Immature natural killer cell (primary cell): ENCODE measurements at places on chromosomes 5 and 9.

DNA sequence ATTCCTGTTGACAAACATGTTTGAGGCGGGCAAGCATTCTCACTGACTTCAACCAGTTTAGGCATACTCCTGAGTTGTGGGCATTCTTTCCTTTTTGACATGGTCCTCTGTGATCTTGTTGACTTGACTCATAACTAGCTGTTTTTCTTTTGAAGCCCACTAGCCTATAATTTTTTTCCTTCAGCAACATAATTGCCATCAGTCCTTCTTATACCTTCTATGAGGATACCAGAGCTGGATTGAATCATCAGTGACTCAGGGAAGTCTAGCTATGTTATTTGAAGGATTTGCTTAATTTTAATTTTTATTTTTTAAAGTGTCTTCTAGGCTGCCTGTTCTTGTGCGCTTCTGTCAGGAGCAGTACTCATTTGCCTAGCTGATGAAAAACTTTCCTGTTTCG is 259.5 kb downstream of the NR3C1 start:
- DNase-seq = no peak

- no peak for DNase-seq
These were observed 437.8 kb downstream of the PLK2 start for GRCh38 chr5:58022055-58022454.

GRCh38 chr5:123610665-123611405 is 98.9 kb downstream of the CSNK1G3 start:
- peak; percentile 57 for DNase-seq

GRCh38 chr5:95664204-95664786 is 17.7 kb downstream of the RFESD start:
- peak; percentile 39 for DNase-seq

DNA sequence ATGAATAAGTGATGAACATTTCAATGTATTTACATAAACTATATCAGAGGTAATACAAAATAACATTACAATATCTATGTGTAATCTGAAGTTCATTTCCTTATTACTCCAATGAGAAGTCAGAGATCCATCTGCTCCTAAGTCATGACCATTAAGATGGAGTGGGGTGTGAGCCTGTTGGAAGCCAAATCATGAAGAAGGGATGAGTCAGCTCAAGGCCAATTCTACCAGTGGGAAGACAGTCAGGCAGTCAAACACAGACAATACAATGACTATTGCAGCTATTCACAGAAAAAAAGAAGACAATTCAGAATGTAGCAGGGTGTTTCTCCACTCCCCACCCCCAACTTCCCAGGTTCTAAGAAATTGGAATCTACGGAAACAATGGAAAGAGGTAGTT is 155.0 kb downstream of the NFIB start:
- DNase-seq = no peak

GRCh38 chr9:77543131-77543822 is 104.8 kb downstream of the GNA14 start:
- DNase-seq = no peak

- peak; percentile 36 for DNase-seq
These were observed 19.6 kb downstream of the TCOF1 start for GRCh38 chr5:150376799-150377771.

DNA sequence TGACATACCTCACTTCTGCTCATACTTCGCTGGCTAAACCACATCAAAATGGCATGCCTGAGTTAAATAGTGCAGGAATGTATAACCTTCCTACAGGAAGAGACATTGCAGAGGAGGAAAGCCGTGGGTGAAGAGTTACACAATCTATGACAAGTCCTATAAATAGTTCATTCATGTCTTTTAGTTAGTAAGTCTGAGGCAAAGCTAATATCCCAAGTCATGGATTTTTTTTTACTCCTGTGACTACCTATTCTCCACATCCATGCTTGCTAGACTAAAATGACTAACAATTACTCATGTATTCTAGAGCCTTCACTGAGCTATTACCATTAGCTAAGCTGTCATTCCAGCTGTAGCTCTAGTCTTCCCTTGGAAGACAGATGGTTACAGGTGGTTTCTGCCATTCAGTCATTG is 391.3 kb downstream of the NR2F1-AS1 start:
- no peak for DNase-seq

DNA sequence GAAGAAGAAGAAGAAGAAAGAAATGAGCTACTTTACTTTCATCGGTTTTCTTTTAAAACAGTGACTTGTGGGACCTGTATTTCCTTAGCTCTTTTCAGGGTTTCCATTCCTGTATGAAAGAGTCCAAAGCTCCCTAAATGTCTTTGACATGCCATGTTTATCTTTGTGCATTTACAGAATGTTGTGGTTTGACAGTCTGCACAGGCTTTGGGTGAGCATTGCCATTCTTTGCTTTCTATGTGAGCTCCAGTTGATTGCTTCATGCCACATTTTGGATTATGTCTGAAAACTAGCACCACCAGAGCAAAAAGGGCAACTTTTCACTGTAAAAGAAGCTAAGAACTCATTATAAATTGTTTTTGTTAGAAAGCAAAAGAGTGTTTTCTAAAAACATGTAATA is 733.4 kb downstream of the TLE4 start:
- no peak for DNase-seq

DNA sequence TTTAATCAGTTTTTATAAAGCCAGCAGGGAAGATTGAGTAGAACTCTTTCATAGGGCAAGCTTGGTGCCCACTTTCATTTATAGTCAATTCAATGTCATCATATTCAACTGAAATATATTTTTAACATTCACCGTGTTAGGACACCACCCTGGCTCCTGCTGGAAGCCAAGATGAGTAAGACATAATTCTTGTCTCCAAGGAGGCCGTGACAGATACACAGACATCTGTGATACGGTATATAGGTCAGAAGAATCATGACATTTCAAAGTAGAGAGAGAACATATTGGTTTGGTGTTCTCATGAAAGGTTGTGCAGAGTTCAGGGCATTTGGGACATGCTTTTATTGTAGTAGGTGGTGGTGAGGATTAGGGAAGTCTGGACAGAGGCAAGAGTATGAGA is 120.1 kb downstream of the CMYA5 start:
- no peak for DNase-seq

DNA sequence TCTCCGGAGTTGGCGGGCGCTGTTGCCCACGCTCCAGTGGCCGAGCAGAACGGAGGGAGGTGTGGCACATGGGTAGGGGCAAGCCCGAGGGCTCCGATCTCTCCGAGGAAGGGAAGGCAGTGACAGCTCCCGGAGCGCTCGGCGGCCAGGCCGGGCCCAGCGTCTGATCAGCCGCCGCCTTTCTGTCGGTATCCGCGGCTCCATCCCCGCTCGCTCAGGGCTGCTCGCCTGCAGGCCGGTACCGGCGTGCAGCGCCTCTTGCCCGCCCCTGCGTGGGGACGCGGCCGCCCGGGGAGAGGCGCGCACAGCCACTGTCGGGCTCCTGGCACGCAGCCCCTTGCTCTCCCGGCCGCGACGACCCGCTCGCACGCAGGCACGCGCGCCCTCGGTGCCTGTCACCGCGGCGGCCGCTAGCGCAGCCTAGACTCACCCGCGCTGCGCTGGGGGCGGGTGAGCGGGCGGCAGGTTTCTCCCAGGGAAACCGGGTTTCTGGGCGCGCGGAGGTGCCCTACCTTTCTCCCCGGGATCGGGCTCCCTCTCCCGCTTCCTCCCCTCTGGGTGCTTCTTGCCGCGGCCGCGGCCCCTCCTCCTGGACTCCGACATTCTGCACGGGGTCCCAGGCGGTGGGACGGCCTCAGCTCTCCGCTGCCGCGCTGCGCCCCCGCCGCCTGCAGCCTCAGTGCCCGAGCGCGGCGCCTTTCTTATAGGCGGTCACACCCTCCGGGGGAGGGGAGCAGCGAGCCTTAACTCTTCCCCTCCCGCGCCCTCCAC is 108.4 kb downstream of the PSD2 start:
- DNase-seq = no peak

DNA sequence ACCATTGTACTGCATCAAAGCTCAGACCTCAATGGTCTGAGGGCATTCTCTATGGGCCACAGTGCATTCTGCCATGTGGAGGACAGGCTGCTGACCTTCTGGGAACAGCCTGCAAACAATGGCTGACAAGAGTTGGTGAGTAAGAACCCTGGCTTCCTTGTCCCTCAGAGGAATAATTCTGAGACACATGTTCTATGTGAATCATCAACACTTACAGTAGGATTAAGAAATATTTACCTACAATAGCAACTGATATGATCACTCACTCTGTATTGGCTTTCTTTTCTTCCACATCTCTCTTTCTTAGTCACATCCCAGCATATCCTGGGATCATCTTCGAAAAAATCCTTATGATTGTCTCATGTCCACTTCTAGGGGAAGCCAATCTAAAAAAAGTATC is 306.5 kb upstream of the ITGA1 start:
- DNase-seq = no peak

DNA sequence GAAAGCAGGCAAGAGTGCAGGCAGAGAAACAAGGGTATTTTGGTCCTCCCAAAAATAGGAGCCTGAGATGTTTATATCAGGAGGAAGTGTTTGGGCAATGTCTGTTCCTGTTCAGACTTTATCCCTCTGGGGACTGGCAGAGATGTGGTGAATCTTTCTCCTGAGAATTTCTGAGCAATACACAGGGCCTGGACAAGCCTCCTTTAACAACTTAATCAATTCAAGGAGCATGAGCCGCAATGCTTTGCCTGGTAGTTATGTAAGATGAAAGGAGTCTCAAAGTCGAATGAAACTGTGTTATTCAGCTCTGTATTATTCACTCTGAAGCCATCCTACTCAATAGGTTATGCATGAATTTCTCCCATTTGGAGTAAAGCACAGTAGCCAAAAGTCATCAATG is 365.6 kb downstream of the MAN2A1 start:
- DNase-seq = no peak

DNA sequence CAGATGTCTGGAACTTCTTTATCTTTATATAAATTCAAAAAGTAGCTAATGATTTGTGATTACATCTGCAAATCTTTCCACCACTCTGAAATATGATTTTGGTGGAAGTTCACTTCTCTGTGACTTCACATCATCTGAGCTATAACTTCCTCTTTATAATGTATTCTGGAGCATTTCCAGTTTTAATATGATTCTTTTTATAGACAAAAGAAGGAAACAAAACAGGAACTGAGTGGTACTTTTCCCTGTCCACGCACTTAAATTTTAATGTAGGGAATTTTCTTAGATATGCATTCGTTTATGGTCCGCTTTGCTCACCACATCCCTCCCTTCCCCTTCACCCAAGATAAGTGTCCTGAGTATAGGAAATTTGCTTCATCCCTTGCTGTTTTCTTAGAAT is 333.5 kb downstream of the CHSY3 start:
- no peak for DNase-seq

DNA sequence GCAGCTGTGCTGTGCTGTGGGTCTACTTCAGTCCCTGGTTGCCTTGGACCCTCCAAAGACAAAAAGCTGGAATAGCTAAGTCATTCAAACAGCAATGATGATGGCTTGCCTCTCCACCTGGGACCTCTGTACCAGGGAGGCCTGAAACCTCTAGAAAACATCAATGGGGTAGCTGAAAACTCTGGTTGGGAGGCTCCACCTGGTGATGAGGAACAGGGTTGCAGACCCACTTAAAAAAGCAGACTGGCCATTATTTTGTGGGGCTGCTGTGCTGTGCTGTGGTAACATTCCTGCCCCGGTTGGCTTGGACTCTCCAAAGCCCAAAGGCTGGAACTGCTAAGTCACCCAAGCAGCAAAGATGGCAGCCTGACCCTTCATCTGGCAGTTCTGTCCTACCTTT is 839.3 kb upstream of the ARRDC3 start:
- DNase-seq = no peak

DNA sequence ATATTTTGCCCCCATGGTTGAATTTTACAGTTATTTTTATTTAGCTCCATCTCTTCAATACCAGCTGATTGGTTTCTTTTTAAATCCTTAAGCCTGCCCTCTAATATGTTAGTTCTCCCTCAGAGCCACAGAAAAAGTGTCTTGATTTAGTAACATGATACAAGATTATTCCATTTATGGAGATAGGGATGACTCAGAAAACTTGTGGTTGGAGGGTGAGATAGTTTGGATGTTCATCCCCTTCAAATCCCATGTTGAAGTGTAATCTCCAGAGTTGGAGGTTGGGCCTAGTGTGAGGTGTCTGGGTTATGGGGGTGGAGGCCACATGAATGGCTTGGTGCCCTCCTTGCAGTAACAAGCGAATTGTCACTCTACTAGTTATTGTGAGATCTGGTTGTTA is 115.7 kb downstream of the FBXO38 start:
- DNase-seq = no peak

DNA sequence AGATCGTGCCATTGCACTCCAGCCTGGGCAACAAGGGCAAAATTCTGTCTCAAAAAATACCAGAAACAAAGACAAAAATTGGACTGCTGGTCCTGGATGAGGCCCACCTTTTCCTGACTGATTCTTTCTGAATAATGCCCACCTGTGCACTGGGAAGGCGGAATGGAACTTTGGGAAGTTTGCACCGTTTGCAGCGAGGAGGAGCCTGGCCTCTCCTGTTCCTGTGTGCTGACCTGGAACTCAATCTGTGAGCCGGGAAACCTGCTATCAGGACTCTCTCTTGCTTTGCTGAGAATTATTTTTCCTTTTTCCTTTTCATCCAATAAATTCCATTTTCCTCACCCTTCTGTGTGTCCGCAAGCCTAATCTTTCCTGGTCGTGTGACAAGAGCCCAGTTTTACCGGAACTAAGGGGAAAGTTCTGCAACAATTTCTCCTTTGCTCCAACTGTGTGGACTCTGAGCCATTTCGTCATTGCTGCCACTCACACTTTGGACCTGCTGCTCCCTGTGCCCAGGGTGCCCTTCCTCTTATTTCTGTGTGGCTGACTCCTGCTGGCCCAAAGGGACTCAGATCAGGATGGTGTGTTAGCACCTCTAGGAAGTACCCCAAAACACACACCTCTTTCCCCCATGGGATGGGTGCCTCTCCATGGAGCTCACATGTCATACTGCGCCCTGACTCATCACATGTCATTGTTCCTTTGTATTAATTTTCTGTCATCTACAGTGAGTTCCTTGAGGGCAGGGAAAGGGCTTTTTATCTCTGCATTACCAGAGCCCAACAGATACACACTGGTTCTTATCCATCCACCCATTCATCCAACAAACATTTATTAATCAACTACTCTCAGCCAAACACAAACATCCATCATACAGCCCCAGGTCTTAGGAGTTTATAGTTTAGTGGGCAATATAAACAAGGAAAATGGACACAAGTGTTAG is 4.7 kb upstream of the GLRX start:
- DNase-seq = no peak

DNA sequence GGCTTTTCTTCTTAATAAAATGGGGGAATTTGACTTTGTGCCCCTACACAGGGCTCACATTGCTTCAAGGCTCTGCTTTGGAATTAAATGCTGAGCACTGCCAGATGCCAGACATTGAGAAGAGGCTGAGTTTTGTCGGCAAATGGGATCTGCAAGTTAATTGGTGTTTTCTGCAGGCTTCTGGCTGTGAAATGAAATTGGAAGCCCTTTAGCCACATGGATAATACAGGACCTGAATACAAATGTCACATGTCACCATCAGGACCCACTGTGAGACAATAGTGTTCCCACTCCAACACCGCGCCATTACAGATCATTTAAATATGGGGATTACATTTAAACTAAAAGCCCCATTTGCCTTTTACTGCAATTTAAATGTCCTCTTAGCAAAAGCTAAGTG is 164.4 kb downstream of the ZSWIM6 start:
- DNase-seq = no peak

- peak; percentile 12 for DNase-seq
These were observed 4.1 kb upstream of the RGMB start for GRCh38 chr5:98769210-98769958.

GRCh38 chr9:132842124-132843044 is 35.7 kb downstream of the AK8 start:
- DNase-seq = no peak
